ENCODE measurements at places on chromosomes 2 and 18.

DNA sequence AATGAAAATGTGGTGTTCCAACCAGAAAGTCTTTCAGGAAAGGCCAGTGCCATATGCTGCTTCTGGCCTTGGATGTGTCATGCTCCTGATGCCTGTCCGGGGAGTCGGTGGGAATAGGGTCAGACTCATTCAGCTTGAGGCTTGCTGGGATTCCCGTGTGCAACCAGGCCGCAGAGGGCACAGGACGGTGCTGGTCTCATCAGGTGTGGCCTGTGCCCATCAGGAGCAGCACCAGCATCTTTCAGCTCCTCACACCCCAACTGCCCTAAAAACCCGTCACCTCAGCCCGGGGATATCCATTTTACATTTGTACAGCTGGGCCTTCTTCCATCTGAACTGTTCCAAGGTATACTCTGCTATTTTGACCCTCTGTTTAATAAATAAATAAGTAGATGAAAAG is 13.3 kb upstream of the CNNM3 start:
- no peak for DNase-seq

DNA sequence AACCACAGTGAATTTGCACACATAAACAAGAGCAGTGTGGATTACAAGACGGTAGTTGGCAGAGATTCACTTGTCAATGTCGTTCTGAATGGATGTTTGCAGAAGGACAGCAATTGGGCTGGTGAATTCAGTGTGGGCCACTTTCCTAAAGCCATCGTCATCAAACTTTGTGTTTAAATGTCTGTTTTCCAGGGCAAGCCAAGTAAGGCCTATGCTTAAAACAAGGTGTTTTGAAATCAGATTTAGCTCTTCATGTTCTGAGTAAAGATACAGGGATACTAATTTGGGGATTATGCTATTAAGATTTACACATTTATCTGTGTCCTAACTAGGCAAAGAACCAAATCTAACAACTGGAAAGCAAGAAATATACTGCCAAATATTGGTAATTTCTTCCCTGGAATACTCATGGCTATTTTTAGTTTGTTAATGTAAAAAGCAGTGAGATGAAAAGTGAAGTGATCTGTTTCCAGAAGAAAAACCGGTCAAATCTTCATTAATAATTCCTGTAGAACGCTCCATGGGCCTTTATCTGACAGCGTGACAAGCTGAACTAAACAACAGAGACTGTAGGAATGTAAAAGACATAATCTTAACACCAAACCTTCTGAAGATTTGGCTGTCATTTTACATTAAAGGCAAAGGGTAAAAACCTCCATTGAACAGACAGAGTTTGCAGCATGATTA is 175.7 kb downstream of the ICOS start:
- DNase-seq = no peak

- DNase-seq = no peak
These were observed 18.3 kb upstream of the CNOT11 start for GRCh38 chr2:101234169-101234938.

- DNase-seq = no peak
These were observed 22.8 kb upstream of the LRP1B start for GRCh38 chr2:142153601-142154000.

DNA sequence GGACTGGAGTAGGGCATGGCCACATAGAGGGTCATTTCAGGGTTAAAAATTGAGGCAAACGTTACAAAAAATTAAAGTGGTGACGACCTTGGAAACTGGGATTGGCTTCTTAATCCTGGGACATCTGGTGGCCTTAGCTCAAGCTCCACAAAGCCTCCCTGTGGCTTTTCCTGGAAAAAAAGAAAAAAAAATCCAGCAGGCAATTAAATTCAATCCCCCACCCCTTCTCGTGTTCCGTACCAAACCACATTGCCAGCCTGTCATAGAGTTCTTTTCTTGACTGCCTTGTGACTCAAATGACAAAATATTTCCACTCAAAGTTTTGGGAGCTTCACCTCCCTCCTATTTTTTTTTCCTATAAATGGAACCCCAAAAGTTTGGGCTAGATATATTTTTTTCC is 195.6 kb downstream of the HRH4 start:
- DNase-seq = no peak

DNA sequence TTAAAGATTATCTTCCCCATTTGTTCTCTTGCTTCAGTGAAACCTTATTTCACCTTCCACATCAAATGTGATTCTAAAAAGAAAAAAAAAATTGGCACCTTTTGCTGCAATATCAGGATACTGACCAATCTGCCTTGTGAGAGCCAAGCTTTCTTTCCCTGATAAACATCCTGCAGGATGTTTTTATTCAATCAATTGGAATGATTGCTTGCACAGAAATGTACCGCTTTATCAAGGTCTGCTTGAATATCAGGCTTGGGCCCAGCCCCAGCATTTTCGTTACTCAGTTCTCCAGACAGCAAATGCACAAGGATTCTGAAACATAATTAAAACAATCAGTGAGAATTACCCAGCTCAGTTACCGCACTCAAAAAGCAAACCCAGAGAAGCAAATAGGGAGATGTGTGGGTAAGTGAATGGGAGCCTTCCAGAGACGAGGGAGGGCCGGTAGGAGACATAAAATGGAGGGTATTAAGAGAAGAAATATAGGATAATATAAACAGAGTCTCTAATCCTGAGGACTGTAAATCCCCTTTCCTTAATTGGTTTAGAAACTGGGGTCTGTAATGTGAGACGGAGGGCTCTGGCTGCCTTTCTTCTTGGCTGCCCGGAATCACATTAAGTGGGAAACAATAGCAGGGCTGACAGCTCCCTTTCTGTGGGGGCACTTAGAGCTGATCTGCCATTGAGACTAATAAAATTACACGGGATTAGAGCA is 291.8 kb downstream of the ICOS start:
- no peak for DNase-seq
